ENCODE measurements at places on chromosomes 6 and 20.

GRCh38 chr20:24949756-24950127 is 673 bp downstream of the CST7 start:
- no peak for DNase-seq

DNA sequence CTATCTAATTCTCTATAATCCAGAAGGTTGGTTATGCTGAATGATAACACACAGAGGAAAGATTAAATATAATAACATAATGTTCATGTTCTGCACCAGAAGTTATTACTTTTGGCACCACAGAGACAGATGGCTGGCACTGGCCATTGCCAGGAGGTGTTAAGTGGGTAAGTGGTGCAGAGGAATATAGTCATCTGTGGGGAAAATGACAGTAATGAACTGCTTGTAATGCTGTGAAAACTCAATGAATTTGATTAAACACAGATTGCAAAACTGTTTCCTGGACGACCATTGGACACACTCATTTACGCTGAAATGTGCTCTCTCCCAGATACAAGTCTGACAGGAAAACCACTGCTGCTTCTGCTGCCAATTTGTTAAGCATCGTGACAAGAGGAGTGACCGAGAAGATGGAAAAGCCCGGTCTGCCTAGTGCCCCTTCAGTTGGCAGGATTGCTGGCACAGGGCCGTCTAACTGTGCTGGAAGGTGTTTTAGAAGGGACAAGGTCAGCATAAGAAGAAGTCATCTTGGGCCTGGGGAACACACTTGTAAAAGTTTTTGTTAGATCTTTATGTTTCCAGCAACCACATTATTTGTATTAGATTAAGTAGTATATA is 567.4 kb downstream of the CBLN4 start:
- DNase-seq: no peak

- no peak for DNase-seq
Measured at GRCh38 chr6:136956590-136957544, 34.8 kb downstream of the SLC35D3 start.

DNA sequence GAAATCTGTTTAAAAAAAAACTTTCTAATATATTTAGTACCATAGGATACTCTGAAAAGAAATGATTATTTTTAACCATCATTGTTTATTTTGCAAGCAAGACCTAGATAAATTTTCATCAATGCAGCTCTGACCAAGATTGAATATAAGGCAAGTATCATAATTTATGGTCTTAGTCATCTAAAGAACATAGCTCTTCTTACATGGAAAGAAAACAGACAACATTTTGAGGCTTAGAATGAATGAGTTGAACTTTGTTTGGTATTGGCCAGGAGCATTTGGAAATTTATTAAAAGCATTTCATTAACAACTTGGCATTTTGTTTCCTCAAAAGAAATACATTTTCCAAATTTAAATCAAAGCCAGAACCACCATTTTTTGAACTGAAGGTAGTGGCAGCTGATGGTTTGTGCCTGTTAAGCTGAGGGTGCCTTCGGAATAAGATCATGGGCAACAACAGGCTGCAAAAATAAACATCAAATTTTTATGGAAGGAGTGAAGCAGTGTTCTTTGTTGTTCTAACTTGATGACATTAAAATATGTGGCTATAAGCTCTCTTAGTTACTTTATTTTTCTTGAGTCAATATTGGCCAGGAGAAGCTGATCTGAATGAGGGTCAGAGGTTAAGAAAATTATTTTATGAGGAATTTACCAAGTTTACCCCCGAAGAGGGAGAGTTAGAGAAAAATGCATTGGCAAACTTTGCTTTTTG is 6.7 kb upstream of the ATXN1 start:
- no peak for DNase-seq

DNA sequence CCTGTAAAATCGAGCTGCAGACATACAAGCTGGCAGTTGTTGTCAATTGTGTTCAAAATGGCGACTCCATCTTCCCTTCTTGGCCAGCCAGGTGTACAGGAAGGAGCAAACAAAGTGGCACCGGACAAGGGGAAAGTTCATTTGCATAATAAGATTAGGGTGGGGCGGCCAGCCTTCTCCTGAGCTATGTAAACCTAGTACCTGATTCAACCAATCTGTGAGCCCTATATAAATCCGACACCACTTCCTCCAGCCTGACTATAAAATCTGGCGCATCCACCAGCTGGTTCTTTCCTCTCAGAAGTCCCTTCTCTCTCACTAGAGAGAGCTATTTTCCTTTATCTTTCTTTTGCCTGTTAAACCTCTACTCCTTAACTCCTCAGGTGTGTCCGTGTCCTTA is 8.1 kb upstream of the HBS1L start:
- DNase-seq: no peak

- peak; percentile 2 for DNase-seq
Measured at GRCh38 chr6:15793288-15793687, 130.5 kb upstream of the DTNBP1 start.
